ENCODE measurements at places on chromosomes 16 and 17.

GRCh38 chr17:15257258-15257788 lies 7.8 kb downstream of the PMP22 start:
- DNase-seq = peak; percentile 77
- no peak overlapping the region for H3K27ac ChIP-seq
- H3K4me3 ChIP-seq = no peak overlapping the region

- H3K27ac ChIP-seq = no peak overlapping the region
- no peak overlapping the region for H3K4me3 ChIP-seq
- DNase-seq = no peak
- no peaks in the 10 kb centered on the region for H3K27me3 ChIP-seq
These were observed 49.3 kb upstream of the CA10 start for GRCh38 chr17:52207796-52208195.

DNA sequence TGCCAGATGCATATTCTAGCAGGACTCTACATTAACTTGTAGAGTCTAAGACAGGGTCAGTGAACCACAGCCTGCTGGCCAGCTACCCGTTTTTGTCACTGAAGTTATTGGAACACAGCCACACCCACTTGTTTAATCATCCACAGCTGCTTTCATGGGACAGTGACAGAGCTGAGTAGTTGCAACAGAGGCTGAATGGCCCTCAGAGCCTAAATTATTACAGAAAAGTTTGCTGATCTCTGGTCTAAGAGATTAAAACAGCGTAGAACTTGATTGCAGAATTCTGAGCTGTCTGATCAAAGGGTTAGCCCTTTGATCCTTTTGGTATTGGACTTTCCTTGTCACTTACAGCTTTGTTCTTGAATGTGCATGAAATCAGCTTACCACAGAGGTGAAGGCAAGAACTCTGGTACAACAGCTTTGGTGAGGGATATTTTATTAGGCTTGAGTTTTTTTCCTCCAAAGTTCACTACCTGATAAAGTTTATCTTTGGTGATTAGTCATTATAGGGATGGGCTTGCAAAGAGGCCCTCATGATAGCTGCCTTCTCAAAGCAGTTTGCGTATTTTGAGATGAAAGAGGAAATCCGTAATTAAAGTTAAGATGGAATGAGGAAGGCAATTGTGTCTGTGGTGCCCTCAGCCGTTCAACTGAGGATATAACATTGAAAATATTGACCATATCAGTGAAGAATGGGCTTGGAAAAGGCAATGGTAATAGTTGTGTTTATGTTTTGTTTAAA lies 23.6 kb downstream of the ALDH3A2 start:
- H3K27me3 ChIP-seq = no peaks in the 10 kb centered on the region
- H3K36me3 ChIP-seq = peaks cover 6% of the 10 kb centered on the region
- DNase-seq = peak; percentile 65
- no peak overlapping the region for H3K4me3 ChIP-seq

GRCh38 chr17:10120109-10120485 lies 78.3 kb downstream of the GAS7 start:
- peaks cover 14% of the 10 kb centered on the region for H3K4me1 ChIP-seq
- H3K4me3 ChIP-seq = no peak overlapping the region
- H3K27me3 ChIP-seq = no peaks in the 10 kb centered on the region
- H3K36me3 ChIP-seq = no peaks in the 10 kb centered on the region
- no peak for DNase-seq

DNA sequence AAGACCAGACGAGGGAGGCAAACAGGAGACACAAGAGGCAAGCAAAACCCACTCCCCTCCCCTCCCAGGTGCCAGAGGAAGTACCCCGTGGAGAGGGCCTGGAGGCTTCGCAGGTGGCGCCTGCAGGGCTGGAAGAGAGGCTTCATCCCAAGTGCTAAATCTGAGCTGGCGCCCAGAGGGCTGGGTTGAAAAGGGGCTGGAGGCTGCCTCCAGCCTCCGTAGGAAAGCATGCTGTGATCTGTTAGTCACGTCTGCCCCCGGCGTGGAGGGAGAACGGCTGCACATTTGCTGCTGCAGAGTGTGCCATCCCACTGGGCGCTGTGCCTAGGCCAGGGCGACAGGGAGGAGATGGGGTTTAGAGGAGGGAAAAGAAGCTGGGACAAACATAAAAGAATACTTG lies 16.9 kb downstream of the RPH3AL start:
- no peak overlapping the region for H3K4me3 ChIP-seq
- peak; percentile 61 for DNase-seq
- peaks cover 96% of the 10 kb centered on the region for H3K4me1 ChIP-seq
- no peaks in the 10 kb centered on the region for H3K27me3 ChIP-seq
- no peaks in the 10 kb centered on the region for H3K36me3 ChIP-seq
- H3K27ac ChIP-seq = peak overlapping the region; percentile 98

DNA sequence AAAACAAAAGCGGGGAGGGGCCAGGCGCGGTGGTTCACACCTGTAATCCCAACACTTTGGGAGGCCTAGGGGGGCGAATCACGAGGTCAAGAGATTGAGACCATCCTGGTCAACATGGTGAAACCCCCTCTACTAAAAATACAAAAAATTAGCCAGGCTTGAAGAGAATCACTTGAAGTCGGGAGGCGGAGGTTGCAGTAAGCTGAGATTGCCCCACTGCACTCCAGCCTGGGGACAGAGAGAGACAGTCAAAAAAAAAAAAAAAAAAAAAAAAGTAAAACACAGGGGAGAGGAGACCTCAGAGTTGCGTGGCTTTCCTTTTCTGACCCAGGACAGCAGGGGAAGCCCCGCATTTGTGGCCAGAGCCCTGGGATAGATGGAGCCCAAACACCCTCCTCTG lies 19.9 kb downstream of the ACTG1 start:
- peaks cover 9% of the 10 kb centered on the region for H3K4me1 ChIP-seq
- no peak overlapping the region for H3K4me3 ChIP-seq
- H3K36me3 ChIP-seq = no peaks in the 10 kb centered on the region

Data from body of pancreas (tissue), 4 donors.